ENCODE measurements at places on chromosomes 16 and 17. TPM values are rescaled to one million over a fixed set of nuclear protein-coding genes. Genes with fewer than 3 reads are reported as not detected.
A peak's percentile ranks its signal among the peaks of the same experiment; 100 is the strongest.

PRR35 gene
- polyA plus RNA-seq: not detected

CRYBA1 gene
- polyA plus RNA-seq: not detected

BMERB1 gene
- 8.4 TPM for polyA plus RNA-seq

ZP2 gene
- not detected for polyA plus RNA-seq

ZNF205 gene
- polyA plus RNA-seq: 8.7 TPM

GRCh38 chr16:69496376-69496775, 69.4 kb upstream of the NFAT5 start:
- DNase-seq: no peak

- DNase-seq: no peak
These were observed 14.4 kb upstream of the ALOX12 start for GRCh38 chr17:6981426-6981825.

GRCh38 chr17:48014595-48015111, 22.9 kb downstream of the COPZ2 start:
- DNase-seq: no peak

DNA sequence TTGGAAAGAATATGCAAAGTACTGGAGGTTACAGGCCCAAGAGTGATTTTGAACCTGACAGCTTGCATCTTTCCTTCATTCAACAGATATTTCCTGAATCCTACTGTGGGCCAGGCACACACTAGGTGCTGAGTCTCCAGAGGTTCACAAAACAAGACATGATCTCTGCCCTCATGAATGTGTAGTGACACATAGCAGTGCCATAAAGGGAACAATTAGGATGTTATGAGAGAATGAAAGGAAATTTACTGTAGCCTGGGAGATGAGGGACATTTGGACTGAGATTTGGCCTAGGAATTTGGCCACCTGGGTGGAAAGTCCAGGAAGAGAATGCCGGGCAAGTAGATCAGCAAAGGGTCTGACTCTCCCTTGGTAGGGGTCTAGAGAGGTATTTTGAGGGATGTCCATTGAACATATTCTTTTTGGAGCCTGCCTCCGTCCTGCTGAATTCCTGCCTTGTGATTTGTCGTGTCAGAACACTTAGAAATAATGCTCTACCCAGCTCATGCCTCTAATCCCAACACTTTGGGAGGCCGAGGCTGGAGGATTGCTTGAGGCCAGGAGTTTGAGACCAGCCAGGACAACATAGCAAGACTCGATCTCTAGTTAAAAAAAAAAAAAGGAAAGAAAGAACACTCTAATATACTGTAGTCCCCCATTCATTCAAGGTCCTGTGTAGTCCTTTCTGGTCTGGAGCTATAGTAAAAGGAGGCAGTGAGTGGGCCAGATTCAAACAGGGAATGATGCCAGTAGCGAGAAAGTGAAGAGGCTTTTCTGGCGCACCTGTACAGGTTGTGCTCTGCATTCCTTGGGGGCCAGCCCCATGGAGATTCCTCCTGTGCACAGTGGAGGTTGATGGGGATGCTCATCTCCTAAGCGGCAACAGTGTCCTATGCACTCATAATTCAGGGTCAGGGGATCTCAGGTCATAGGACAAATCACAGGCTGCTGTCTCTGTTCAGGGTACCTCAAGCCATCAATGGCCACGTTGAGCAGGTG, 90.6 kb upstream of the CLEC18A start:
- no peak for DNase-seq

GRCh38 chr16:84144209-84144858, 643 bp downstream of the HSDL1 start:
- no peak for DNase-seq

GRCh38 chr17:80791758-80792284, 199.8 kb upstream of the CHMP6 start:
- peak; percentile 75 for DNase-seq

DNA sequence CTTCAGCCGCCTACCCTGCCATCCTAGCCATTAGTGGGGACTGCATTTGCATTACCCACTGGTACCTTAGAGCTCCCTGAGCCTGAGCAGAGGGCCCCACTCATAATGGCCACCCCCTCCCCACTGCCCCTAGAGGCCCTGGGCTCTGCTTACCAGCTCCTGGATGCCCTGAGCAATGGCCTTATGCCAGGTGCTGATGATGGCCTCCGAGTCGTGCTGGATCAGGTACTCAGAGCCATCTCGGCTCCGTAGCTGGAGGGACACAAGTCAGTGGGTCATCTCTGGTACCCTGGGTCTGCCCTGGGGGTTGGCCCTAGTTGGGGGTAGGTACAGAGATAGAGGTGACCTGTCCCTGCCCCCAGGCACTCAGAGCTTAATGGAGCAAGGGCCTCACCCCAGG, 34.9 kb downstream of the ARHGAP27 start:
- DNase-seq: no peak

GRCh38 chr17:62049299-62049698, 15.8 kb downstream of the MED13 start:
- DNase-seq: no peak

DNA sequence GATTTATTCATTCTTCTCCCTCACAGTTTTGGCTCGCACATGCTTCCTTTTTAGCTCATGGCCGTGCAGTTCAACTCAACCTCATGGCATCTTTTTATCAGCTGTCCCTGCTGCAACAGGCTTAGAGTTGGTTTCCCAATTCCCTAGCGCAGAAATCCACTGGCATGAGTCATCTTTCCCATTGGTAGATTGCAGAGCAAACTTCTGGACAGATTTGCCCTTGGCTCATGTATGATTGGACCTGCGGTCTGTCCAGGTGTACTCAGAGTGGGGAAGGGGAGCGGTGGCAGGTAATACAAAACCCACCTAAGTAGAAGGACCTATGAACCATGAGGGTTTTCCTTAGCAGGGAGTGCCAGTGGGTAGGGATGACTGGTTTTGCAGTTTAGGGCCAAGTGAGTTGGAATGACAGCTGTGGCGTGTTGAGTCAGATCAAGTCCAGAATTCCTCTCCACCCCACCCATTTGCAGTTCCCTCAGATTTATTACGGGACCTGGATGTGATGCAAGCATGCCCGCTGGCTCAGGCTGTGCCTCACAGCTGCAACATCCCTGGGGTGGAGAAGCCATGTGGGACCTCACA, 584.7 kb downstream of the WWOX start:
- peak; percentile 99 for DNase-seq

- DNase-seq: no peak
These were observed 13.1 kb upstream of the SP2 start for GRCh38 chr17:47882695-47883588.

DNA sequence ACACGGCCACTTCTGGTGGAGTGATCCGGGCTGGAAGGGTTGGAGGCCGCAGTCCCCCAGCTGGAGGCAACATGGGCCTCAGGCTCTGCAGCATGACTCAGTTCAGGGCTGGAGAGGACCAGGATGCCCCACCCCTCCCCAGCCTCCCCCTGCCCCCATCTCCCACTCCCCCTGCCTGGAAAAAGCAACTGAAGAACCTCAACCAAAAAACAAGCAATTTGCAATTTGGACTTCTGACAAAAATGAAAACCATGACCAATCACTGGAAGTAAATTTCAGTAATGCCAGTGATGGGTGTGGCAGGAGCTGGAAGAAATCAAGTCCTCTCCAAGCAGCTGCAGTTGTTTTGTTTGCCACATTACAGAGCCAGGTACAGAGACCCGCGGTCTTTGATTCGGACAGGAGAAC, 6.6 kb upstream of the MIF4GD start:
- no peak for DNase-seq

DNA sequence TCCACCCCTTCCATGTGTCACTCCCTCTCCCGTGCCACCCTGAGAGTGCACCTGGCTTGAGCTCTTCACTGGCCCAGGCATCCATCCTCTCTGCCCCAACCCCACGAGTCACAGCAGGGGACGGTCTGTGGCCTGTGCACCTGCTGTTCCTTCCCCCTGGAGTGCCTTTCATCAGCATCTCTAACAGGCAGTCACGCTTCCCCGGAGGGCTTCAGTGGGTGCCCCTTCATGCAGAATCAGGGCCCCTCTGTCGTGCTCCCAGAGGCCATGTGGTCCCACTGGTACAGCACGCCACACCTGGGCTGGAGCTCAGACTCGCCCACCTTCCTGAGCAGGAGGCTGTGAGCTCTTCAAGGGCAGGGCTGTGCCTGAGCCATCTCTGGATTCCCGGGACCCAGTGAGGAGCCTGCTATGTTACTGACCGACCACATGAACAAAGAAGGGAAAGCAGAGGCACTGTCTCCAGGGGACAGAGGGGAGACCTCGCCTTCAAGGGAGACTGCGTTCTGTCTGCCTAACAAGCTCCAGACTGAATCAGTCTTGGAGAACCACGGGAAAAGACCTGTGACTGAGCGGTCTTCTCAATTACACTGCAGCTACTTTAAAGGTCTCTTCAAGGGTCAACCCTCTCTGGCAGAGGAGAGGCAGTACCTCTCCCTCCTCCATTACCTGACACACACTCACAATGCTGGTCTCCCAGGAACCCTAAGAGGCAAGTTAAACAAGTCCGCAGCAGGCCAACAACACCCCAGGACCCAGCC, 78.8 kb upstream of the DOC2B start:
- no peak for DNase-seq

GRCh38 chr16:11797957-11798299, 870 bp upstream of the ZC3H7A start:
- DNase-seq: no peak

GRCh38 chr16:25210758-25211157, 6.0 kb upstream of the AQP8 start:
- DNase-seq: no peak
